Activated CD4-positive, alpha-beta T cell treated with anti-CD3 and anti-CD28 coated beads, Interleukin-2, Interleukin-4, amounts not matched to agents 100 ng/mL and 50 ng/mL, durations not matched to agents 16 hours and 8 hours (primary cell): ENCODE measurements at places on chromosomes 4 and X.

DNA sequence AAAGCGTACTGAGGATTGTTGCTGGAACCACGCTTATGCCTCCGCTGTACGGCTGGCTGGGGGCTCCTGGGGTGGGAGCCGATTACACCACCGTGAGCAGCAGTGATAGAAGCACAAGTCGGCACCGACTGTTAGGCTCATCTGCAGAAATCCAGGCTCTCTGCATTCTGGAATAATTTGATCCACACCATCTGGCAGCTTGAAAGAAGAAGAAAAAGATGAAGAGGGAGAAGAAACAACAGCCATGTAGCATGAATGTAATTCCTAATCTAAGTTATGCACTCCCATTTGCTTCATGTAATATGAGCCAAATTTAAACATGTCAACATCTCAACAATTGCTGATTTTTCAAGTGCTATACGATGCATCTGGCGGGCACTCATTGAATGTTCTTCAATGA lies 84.6 kb upstream of the DHX15 start:
- DNase-seq = no peak

- no peak for DNase-seq
Measured at GRCh38 chr4:42917296-42917695, 24.8 kb downstream of the GRXCR1 start.

DNA sequence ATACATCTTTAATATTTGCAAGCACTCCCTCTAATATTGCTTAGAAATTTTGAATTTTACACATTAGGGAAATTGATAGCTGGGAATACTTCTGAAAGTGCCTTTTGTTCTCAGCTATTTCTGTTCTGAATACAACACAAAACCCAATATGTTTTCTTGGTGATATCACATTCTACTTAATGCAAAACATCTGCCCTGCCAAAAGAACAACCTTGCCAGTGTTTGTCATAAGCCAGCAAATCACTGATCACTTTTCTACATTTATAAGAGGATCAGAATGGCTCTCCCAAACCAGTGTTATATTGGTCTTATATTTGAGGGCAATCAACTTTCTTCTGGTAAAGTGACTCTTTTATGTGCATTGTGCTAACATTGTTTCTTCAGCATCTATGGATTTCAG lies 126.8 kb upstream of the APOOL start:
- no peak for DNase-seq

GRCh38 chr4:7306986-7307385 lies 114.6 kb downstream of the SORCS2 start:
- DNase-seq = no peak

- DNase-seq = no peak
Measured at GRCh38 chr4:75391489-75392166, 122.6 kb downstream of the RCHY1 start.

DNA sequence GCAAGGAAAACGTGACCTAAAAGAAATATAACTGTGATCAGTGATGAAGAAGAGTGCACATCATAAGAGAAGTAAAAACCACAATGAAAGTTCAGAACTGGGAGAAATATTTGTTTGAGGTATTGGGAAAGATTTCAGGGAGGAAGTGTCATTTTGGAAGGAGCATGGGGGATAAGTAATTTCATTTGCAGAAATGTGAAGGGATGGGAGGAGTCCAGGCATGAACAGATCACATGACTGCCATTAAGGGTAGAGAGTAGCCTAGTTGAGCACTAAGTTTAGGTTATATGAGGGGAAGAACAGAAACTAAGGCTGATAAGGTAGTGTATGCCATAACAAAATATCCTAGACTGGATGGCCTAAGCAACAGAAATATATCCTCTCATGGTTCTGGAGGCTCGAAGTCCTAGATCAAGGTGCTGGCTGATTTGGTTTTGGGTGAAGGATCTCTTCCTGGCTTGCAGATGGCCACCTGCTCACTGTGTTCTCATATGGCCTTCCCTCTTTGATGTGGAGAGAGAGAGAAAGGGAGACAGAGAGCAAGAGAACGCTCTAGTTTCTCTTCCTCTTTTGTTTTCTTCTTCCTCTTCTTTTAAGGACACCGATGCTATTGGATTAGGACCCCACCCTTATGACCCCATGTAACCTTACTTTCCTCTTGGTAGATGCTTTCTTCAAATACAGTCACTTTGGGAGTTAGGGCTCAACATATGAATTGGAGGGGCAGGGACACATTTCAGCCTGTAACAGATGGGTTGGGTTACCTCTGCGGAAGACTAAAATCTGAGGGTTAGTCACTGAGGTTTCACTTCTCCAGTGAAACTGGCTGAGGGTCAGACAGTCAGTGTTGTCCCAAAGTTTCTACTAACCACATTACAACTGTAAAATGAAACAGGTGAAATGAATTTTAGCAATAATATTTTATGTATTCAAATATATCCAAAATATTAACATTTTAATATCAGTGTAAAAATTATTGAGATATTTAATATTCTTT lies 77.9 kb downstream of the EGF start:
- no peak for DNase-seq

GRCh38 chr4:56080384-56080783 lies 131.6 kb downstream of the CEP135 start:
- no peak for DNase-seq

DNA sequence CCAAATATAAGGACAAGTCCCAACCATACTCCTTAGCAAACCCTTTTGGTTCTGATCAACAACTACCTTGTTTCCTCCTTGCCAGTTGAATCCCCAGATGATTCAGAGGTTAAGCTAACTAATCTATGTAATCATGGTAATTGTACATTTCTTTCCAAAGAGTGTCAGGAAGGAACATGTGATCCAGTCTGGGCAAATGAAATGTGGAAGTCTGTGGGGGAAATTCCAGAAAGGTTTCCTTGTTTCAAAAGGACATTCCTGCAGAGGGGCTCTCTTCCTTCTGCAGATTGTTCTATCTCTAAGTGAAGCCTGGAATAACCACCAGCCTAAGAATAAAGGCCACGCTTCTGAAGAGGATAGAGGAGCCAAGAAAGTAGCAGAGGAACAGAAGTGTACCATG lies 7.0 kb downstream of the PRSS12 start:
- no peak for DNase-seq

DNA sequence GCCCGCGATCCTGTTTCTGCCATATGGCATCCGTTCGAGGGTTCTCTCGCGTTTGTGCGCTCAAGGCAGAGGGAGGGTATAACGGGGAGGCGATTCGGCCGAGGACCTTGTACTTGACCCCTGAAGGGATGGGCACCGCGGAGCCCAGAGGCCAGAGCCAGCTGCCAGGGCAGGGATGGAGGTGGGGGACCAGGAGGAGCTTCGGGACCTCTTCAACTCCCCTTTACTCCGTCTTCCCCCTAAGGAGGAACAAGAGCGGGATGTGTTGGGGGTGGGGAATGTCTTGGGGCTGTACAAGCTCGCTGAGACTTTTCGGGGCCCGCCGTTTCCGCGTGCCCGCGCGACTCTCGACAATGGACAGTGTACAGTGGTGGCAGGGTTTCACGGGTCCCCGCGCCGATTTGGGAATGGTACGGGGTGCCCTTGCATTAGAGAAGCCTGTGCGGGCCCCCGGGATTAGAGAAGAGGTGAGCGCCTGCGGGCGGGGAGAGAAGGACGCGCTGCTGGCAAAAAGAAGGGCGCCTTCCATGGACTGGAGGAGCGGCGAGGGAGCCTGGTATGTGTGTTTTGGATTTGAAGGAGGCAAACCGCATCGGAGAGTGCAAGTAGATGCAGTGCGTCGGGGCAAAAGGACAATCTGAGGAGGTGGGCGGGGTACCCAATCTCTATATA lies 760 bp downstream of the UGT8 start:
- DNase-seq = no peak

DNA sequence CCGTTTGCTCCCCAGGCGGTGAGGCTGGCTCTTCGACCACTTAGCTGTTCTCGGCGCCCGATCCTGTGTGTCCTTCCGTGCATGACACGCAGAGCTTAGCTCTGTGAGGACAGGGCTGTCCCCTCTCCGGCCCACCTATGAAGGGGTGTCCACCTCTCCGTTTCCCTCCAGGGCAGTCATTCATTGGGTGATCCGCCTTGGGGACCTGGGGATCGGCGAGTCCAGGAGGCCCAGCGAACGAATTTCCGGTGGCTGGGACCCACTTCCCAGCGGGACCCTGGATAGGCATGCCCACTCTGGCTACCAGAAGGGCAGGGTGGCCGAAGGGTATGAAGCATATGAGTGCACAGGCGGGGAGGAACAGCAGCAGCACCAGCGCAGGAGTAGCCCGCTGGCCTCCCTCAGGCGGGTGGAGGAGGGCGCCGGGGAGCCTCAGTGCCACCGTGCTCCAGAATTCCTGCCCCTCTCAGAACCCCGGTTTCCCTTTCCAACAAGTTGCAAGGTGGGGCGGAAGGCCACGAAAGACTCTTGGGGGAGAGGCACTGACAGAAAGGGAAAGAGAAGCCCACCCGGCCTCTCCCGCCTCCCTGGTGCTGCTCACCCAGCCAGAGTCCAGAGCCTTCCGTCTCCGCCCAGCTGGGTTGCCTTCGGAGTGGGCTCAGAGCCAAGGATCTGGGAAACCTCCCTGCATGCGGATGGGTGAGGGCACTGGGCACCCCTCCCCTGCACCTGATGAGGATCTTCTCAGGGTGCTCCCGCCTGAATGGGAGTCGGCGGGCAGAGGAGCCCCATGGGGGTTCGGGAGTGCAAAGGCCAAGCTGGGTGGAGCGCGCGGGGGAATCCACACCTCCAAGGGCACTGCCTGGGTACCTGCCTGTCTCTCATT lies 8.6 kb downstream of the HMX1 start:
- DNase-seq = no peak

GRCh38 chr4:120922381-120923206 lies at the start of gene PRDM5:
TSS of gene PRDM5 (minus strand) at chr4:120922726. CDS start at chr4:120922608, 118 bp downstream.
- DNase-seq = no peak
